ENCODE measurements at places on chromosomes 16 and 17. TPM values are rescaled to one million over a fixed set of nuclear protein-coding genes. Genes with fewer than 3 reads are reported as not detected.

GRCh38 chr17:81582749-81583148, 30.6 kb upstream of the FAAP100 start:
- no peak overlapping the region for H3K4me3 ChIP-seq
- no peaks in the 10 kb centered on the region for H3K36me3 ChIP-seq
- no peak overlapping the region for H3K27ac ChIP-seq
- no peak for DNase-seq

- no peak overlapping the region for H3K4me3 ChIP-seq
- no peaks in the 10 kb centered on the region for H3K4me1 ChIP-seq
- H3K36me3 ChIP-seq = no peaks in the 10 kb centered on the region
- no peak overlapping the region for H3K27ac ChIP-seq
- H3K27me3 ChIP-seq = peaks cover 29% of the 10 kb centered on the region
- DNase-seq = no peak
Measured at GRCh38 chr16:31331141-31331764, 23.7 kb upstream of the ITGAX start.

DNA sequence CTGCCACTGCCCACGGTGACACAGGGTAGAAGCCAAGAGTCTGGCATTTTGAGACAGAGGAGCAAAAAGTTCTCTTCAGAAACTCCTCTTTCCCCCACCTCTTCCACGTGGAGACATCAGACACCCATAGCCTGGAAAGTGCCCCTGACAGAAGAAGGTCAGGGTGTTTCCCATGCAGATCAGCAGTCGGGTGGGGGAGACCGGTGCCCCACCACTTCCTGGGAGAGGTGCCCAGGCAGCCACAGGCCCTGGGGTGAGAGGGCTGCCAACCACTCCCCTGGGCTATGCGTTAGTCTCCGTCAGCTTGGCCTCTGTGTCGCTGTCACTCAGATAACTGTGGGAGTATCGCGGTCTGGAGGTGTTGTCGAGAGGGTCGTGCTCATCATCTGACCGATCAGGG, 31.5 kb downstream of the PIPOX start:
- DNase-seq = no peak
- H3K27ac ChIP-seq = no peak overlapping the region
- H3K4me3 ChIP-seq = no peak overlapping the region
- H3K4me1 ChIP-seq = no peaks in the 10 kb centered on the region
- no peaks in the 10 kb centered on the region for H3K27me3 ChIP-seq
- H3K36me3 ChIP-seq = peaks cover 5% of the 10 kb centered on the region

- no peaks in the 10 kb centered on the region for H3K27me3 ChIP-seq
- H3K27ac ChIP-seq = no peak overlapping the region
- peak; percentile 46 for DNase-seq
- no peak overlapping the region for H3K4me3 ChIP-seq
Measured at GRCh38 chr16:85200471-85201278, 88.4 kb upstream of the CIBAR2 start.

Gene SLC2A4
- 1.6 TPM for total RNA-seq

DNA sequence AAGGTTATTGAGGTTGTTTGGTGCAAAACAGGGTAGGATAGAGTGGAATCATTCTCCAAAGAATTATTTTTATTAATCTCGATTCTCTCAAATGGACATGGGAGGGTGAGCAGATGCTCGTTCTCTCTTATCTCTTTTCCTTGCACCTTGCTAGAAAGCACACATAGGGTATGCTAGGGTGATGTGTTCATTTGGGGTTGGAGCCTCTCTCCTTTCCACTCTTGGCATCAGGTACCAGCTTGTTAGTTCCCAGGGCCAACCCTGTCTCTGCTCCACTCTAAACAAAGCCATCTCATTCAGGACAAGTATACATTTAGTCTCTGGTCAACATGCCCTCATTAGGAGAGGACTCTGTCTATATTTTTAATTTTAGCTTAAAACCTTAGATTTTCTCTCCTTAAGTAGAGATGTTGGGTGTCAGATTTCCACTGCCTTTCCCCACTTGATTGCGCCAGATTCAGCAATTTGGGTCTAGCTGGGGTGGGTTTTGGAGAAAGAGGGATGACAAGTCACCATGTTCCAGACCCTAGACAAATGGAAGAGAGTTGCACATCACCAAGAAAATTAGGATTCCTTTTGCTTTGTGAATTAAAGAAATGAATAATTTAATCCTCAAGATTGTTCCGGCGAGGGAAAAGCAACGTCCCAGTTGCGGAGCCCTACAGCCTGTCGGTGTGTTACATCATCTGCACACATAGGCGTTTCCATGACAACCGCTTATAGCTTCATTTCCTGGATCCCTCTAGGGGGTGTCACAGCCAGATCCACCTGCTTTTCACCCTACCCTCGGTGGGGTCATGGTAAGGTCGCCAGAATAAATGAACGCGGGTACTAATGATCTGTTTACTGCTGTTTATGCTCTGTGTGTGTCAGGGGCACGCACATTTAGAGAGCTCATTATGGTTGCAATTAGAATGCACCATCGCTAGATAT, 41.6 kb downstream of the SNX11 start:
- DNase-seq = no peak
- no peak overlapping the region for H3K4me3 ChIP-seq
- H3K36me3 ChIP-seq = no peaks in the 10 kb centered on the region
- H3K4me1 ChIP-seq = no peaks in the 10 kb centered on the region
- H3K27ac ChIP-seq = no peak overlapping the region
- H3K27me3 ChIP-seq = peaks cover 62% of the 10 kb centered on the region

Gene RNF135
- total RNA-seq = 23.4 TPM

GRCh38 chr17:41638941-41639340, 14.6 kb upstream of the KRT17 start:
- no peaks in the 10 kb centered on the region for H3K36me3 ChIP-seq
- H3K27me3 ChIP-seq = no peaks in the 10 kb centered on the region
- no peak overlapping the region for H3K4me3 ChIP-seq
- no peaks in the 10 kb centered on the region for H3K4me1 ChIP-seq
- no peak overlapping the region for H3K27ac ChIP-seq
- DNase-seq = no peak

DNA sequence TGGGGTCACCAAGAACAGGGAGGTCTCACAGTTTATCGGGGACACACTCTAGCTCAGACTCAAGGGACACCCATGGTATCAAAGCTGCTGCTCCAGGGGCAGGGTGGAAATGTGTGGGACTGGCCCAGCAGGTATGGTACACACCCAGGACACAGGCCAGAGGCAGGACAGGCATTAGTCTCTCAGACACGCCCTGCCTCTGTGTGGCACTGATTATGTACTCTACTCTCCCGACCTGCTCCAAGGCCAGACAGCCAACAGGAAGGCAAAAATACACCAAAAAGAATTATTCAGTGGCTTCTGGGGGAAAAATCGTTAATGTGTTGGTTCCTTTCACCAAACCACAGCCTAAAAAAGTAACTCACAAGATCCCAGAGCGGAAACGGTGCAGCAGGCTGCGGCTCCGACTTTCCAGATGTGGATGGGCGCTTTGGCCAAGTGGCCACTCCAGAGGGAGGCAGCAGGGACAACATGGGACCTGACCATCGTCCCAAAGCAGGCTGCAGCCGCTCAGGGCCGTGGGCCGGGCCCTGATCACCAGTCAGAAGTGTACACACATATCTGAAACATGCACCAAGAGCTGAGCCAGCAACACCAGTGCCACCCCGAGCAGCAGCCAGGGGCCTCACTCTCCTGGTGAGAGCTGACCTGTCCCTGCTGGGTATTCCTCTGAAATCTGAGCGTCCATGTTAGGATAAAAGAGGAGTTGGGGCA, 1.0 kb upstream of the SIRT7 start:
- 0 out of 2 replicates have a peak overlapping the region, but pooled peaks have one; percentile 6 for H3K27ac ChIP-seq
- H3K4me3 ChIP-seq = no peak overlapping the region
- DNase-seq = peak; percentile 53

DNA sequence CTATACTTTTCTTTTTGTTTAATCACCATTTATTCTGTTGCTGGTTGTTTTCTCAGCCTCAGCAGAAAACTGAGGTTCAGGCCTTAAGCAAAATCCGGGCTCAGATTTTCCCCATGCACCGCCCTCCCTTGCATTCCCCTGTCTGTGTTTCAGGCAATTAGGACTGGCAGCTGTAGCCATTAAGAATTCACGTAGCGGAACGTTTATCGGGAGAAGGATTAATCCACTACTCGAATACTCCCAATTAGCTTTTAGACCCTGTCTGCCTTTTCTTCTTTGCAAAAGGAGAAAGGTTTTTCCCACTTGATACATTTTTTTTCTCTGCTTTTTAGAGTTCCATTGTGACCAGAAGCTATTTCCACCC, 173.1 kb downstream of the RPTOR start:
- no peak for DNase-seq
- H3K4me1 ChIP-seq = peaks cover 17% of the 10 kb centered on the region
- no peaks in the 10 kb centered on the region for H3K36me3 ChIP-seq
- H3K27ac ChIP-seq = no peak overlapping the region

DNA sequence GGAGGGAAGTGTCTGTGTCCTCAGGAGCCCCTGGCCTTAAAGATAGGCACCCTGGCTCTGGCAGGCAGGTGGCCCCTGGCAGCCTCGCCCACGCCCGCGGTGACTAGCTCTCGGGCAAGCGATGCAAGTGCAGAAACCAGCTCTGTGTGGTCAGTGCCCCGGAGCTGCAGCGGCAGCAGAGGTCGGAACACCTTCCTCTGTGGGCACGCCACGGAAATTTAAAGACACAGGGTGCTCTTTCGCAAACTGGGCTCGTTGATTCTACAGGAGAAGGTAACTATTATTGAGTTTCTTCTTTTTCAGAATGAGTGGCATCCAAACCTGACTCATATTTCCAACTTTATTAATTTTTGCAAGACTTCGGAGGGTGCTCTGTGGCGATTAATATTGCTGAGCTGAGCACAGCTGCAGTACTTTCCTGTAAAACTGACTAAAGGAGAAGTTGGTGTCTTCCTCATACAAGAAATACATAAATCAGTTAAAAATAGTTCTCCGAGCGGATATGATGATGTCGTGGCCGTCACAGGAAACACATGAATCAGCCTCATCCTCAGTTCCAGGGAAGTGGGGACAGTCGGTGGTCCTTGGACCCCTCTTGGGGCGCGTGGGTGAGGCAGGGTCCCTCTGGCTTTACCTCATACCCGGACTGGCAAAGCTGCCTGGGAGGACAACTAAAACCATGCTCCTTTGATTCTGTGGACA, 120.2 kb downstream of the METRNL start:
- no peaks in the 10 kb centered on the region for H3K36me3 ChIP-seq
- peak overlapping the region; percentile 41 for H3K27ac ChIP-seq
- no peak overlapping the region for H3K4me3 ChIP-seq
- no peak for DNase-seq
- H3K27me3 ChIP-seq = no peaks in the 10 kb centered on the region

Gene PLXDC1
- 2.9 TPM for total RNA-seq

GRCh38 chr16:1534021-1535020, 855 bp downstream of the TMEM204 start:
- no peaks in the 10 kb centered on the region for H3K4me1 ChIP-seq
- DNase-seq = no peak
- H3K27ac ChIP-seq = no peak overlapping the region
- no peak overlapping the region for H3K4me3 ChIP-seq
- H3K36me3 ChIP-seq = no peaks in the 10 kb centered on the region

DNA sequence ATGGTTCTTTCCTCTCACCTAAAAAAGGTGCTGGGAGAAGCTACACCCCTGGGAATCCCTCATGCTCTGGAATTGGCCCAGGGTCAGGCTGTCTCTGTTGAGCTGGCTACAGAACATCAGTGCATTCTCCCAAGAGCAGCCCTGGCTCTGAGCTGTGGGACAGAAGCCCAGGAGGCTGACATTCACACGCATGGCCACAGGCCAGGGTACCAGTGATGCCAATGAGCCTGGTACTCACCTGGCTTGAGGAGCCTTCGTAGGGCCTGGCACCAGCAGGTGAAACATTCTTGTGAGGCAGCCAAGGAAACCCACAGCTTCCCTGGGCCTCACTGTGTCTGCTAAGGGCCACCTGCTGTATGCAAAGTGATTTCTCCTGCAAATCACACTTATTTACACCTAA, 121.7 kb upstream of the CCL2 start:
- DNase-seq = no peak
- H3K27ac ChIP-seq = no peak overlapping the region
- no peaks in the 10 kb centered on the region for H3K4me1 ChIP-seq
- H3K4me3 ChIP-seq = no peak overlapping the region

- no peaks in the 10 kb centered on the region for H3K36me3 ChIP-seq
- DNase-seq = no peak
- no peaks in the 10 kb centered on the region for H3K27me3 ChIP-seq
- H3K4me1 ChIP-seq = peaks cover 11% of the 10 kb centered on the region
- H3K4me3 ChIP-seq = no peak overlapping the region
Measured at GRCh38 chr16:75550211-75550662, 5.8 kb downstream of the TMEM231 start.

DNA sequence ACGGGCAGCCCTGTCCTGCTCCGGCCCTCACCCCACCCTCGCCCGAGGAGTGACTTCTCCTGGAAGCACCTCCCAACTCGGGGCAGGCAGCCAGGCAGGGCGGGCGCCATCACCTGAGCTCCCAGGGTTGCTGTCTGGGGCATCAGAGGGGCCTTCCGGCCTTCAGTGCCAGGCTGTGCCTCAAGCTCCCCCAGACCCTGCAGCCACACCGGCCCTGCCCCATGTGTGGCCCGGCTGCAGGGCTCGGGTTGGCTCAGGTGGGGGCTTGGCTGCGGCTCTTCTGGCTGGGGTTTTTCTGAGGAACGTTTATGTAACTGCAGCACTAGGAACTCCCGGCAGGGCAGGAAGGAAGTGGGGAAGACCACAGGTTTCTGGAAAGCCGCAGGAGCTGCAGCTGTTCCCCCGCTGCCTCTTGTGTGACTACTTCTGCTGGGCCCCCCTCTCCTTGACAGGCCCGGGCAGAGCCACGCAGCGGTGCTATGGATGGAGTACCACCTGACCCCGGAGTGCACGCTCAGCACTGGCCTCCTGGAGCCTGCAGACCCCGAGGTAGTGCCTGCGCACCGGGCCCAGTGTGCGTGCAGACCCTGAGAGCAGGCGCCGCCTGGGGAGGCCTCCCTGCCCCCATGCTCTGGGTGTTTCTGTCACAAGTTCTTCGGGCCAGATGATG, 45.6 kb downstream of the PRMT7 start:
- H3K27ac ChIP-seq = no peak overlapping the region
- no peaks in the 10 kb centered on the region for H3K36me3 ChIP-seq
- DNase-seq = no peak
- no peaks in the 10 kb centered on the region for H3K4me1 ChIP-seq
- no peak overlapping the region for H3K4me3 ChIP-seq
- no peaks in the 10 kb centered on the region for H3K27me3 ChIP-seq

Gene PRRT2
- total RNA-seq = 6.3 TPM

Gene HOXB7
- total RNA-seq = 28.2 TPM
